ENCODE measurements at places on chromosomes 3 and 15. TPM values are rescaled to one million over a fixed set of nuclear protein-coding genes. Genes with fewer than 3 reads are reported as not detected.

GRCh38 chr15:69979783-69980182 lies 117.9 kb downstream of the TLE3 start:
- H3K36me3 ChIP-seq, result no peaks in the 10 kb centered on the region
- H3K27ac ChIP-seq, result no peak overlapping the region
- no peaks in the 10 kb centered on the region for H3K4me1 ChIP-seq

- DNase-seq, result no peak
- H3K36me3 ChIP-seq, result no peaks in the 10 kb centered on the region
- H3K27me3 ChIP-seq, result peaks cover 8% of the 10 kb centered on the region
- H3K4me3 ChIP-seq, result no peak overlapping the region
- no peaks in the 10 kb centered on the region for H3K4me1 ChIP-seq
- H3K27ac ChIP-seq, result no peak overlapping the region
Measured at GRCh38 chr3:43217633-43218032, 68.7 kb upstream of the SNRK start.

Gene PLA2G4B
- total RNA-seq, result 10.6 TPM

DNA sequence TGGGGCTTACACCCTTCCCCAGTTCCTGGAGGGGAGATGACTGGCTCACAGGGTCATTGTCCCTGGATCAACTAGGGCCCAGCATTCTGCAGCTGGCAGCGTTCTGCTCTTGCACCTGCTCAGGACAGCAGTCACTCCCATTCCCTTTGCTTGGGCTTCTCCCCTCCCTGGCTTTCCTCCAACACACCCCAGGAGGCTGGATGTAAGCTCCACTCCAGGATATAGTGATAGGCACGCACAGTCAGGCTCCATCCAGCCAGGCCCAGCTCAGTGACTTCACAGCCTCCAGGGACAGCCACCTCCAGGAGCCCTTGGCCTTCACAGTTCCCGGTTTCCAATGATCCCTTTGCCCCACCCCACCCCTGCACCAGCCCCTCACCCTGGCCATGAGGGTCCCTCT lies 1.9 kb downstream of the SPTBN5 start:
- no peaks in the 10 kb centered on the region for H3K27me3 ChIP-seq
- DNase-seq, result no peak
- no peak overlapping the region for H3K27ac ChIP-seq
- peaks cover 18% of the 10 kb centered on the region for H3K4me1 ChIP-seq
- H3K36me3 ChIP-seq, result no peaks in the 10 kb centered on the region

GRCh38 chr3:100869787-100870186 lies 123.4 kb downstream of the ABI3BP start:
- no peak overlapping the region for H3K4me3 ChIP-seq
- H3K4me1 ChIP-seq, result no peaks in the 10 kb centered on the region
- no peak overlapping the region for H3K27ac ChIP-seq
- H3K36me3 ChIP-seq, result no peaks in the 10 kb centered on the region
- no peak for DNase-seq
- no peaks in the 10 kb centered on the region for H3K27me3 ChIP-seq

GRCh38 chr3:49021813-49022687 lies at the start of gene NDUFAF3:
TSS of gene NDUFAF3 (plus strand) at chr3:49022121. CDS start at chr3:49022145, 24 bp downstream.
- H3K4me3 ChIP-seq, result peak within 1 kb of the TSS; percentile 98
- peak within 1 kb of the TSS; percentile 99 for H3K27ac ChIP-seq
- peak; percentile 99 for DNase-seq
- H3K4me1 ChIP-seq, result no peaks in the 10 kb centered on the region
- no peaks in the 10 kb centered on the region for H3K27me3 ChIP-seq
- H3K36me3 ChIP-seq, result peaks cover 40% of the 10 kb centered on the region

Gene KLHL18
- total RNA-seq, result 28.3 TPM

GRCh38 chr3:138694287-138695007 lies 85.9 kb downstream of the FAIM start:
- H3K4me3 ChIP-seq, result no peak overlapping the region
- peaks cover 82% of the 10 kb centered on the region for H3K36me3 ChIP-seq
- DNase-seq, result no peak
- H3K27ac ChIP-seq, result no peak overlapping the region

Gene SLC12A1
- total RNA-seq, result not detected

- H3K4me1 ChIP-seq, result peaks cover 12% of the 10 kb centered on the region
- no peaks in the 10 kb centered on the region for H3K27me3 ChIP-seq
- no peaks in the 10 kb centered on the region for H3K36me3 ChIP-seq
- no peak for DNase-seq
Measured at GRCh38 chr15:85329561-85330422, 50.6 kb upstream of the AKAP13 start.

Gene GLDN
- 0.45 TPM for total RNA-seq

DNA sequence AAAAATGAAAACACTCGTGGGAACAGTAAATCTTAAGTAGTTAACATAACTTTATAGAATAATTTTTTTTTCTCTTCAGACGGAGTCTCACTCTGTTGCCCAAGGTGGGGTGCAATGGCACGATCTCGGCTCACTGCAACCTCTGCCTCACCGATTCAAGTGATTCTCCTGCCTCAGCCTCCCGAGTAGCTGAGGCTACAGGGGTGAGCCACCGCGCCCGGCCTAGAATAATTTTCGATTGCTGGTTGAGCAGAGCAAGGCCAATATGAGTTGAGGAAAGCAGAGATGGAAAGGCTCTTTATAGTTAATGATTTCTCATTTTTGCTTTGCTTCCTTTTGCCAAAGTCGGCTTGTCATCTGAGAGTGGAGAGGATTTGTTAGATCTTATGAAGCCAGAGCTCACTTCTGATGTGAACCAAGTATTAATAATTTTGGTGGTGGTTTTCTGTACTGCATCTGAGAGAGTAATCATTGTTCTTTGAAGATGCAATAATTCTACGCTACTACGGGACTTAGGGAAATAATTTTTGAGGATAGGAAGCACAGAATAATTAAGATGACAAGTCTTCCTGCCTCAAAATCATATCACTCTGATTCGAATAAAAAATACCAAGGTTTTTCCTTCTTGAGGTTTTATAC lies 1.6 kb upstream of the GOLM2 start:
- peak; percentile 42 for DNase-seq
- peak overlapping the region; percentile 96 for H3K4me3 ChIP-seq
- H3K27me3 ChIP-seq, result no peaks in the 10 kb centered on the region
- peak overlapping the region; percentile 98 for H3K27ac ChIP-seq

DNA sequence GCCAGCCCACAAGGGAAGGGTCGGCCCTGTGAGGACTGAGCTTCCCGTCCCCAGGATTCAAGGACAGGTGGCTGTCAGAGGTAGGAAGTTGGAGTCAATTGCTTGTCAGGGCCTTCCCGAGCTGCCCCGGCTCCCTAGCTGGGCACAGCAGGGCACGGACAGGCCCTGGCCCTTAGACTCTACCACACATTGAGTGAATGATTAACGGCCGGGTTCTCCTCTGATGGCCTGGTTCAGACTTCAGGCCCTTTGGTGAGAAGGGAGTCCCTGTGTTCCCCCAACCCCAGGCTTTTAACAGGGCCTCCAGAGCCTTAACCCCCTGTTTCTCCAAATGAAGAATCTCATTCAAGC lies 16.4 kb upstream of the FGD5 start:
- no peaks in the 10 kb centered on the region for H3K27me3 ChIP-seq
- H3K4me1 ChIP-seq, result no peaks in the 10 kb centered on the region
- no peak overlapping the region for H3K4me3 ChIP-seq

DNA sequence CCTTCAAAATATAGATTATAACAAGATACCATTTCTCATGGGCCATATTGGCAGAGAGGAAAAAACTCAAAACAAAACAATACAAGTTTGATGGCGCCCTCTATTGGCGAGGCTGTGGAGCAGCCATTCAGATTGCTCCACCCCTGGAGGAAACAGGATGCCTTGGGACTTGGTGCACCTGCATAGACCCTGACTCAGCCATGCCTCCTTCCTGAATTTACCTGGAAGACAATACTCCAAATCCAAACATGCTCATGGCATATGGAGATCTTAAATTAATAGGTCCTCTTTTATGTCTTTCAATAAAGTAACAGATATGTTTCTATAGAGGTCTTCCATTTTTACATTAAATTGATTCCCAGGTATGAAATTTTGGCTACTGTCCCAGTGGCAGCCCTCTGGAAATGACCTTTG lies 90.0 kb downstream of the APBA2 start:
- DNase-seq, result peak; percentile 83
- no peaks in the 10 kb centered on the region for H3K36me3 ChIP-seq
- no peak overlapping the region for H3K27ac ChIP-seq
- H3K27me3 ChIP-seq, result no peaks in the 10 kb centered on the region
- H3K4me1 ChIP-seq, result peaks cover 2% of the 10 kb centered on the region

DNA sequence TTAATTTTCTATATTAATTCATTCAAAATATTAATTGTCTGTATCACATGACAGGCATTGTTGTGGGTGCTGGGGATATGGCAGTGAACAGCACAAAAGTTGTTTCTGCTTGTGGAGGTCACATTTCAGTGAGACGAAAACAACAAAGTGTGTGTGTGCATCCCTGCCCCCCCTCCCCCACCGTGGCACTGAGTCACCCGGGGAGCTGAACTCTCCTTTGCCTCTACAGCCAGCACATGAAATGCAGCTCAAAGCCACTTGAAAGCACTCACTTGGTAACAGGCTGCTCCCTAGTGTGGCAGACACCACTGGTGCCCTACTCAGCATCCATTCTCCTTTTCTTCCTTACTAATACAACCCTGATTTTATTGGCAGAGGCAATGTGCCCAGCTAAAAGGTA lies 16.9 kb upstream of the SCAMP5 start:
- no peak for DNase-seq
- H3K27ac ChIP-seq, result no peak overlapping the region
- no peaks in the 10 kb centered on the region for H3K36me3 ChIP-seq
- H3K4me1 ChIP-seq, result no peaks in the 10 kb centered on the region
- H3K4me3 ChIP-seq, result no peak overlapping the region

DNA sequence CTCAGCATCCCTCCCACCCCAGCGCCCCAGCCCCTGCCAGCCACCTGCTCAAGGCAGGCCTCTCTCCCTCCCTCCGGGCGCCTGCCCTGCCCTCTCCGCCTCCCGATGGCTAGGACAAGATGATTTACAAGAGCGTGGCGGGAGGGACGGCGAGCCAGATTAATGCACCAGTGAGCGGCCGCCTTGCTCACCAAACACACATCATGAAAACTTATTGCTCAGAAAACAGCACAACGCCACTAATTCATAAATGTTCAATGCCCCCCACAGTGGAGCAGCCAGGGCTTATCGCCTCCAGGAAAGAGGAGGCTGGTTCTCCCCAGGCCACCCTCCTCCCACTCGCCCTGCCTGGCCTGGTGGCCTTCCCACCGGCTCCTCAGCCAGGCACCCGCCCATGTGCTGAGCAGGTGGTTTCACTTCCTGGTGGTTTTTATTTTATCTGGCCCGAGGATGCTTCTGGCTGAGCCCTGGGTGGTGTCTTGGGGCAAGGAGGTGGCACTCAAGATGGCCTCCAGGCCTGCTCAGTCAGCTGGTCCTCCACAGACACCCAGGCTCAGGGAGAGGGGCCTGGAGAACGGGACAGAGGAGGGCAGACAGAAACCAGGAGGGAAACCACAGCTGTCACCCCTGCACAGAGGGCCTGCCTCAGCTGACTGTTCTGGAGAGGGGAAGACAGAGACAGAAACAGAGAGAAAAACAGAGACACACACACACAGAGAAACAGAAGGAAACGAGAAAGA lies 284.9 kb downstream of the UACA start:
- H3K4me3 ChIP-seq, result no peak overlapping the region
- no peak overlapping the region for H3K27ac ChIP-seq
- H3K27me3 ChIP-seq, result no peaks in the 10 kb centered on the region
- H3K4me1 ChIP-seq, result no peaks in the 10 kb centered on the region
- DNase-seq, result no peak

- DNase-seq, result no peak
- H3K36me3 ChIP-seq, result peaks cover 6% of the 10 kb centered on the region
- peaks cover 8% of the 10 kb centered on the region for H3K4me1 ChIP-seq
- no peaks in the 10 kb centered on the region for H3K27me3 ChIP-seq
- no peak overlapping the region for H3K27ac ChIP-seq
Measured at GRCh38 chr3:73437828-73438227, 186.9 kb downstream of the PDZRN3 start.

Gene MINAR1
- 0.52 TPM for total RNA-seq

DNA sequence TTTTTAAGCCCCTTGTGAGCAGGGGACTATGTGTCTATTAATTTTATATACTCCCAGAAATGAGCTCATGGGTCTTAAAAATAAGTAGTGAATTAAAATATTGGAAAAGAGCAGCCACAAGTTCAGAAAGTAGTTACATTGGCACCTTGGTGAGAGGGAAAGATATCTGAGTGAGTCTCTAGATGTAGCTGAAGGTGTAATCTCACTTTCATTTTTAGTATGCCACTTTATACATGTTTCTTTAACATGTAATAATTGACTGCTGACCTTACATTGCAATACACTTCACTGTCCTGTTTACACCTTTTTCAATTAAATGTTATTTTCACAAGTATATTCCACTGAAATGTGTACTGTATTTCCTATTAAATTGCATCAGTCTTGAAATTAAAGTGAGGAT lies 12.1 kb upstream of the PAK6 start:
- peaks cover 63% of the 10 kb centered on the region for H3K36me3 ChIP-seq
- H3K4me1 ChIP-seq, result no peaks in the 10 kb centered on the region
- no peak overlapping the region for H3K27ac ChIP-seq
- no peak overlapping the region for H3K4me3 ChIP-seq

Gene RBP2
- total RNA-seq, result not detected

- H3K27me3 ChIP-seq, result no peaks in the 10 kb centered on the region
- no peak for DNase-seq
- no peak overlapping the region for H3K4me3 ChIP-seq
- H3K4me1 ChIP-seq, result no peaks in the 10 kb centered on the region
- no peaks in the 10 kb centered on the region for H3K36me3 ChIP-seq
Measured at GRCh38 chr3:16595778-16596177, 9.4 kb downstream of the DAZL start.

Gene GOLGA6A
- total RNA-seq, result 0.25 TPM

- H3K27ac ChIP-seq, result no peak overlapping the region
- H3K4me1 ChIP-seq, result peaks cover 8% of the 10 kb centered on the region
- H3K36me3 ChIP-seq, result no peaks in the 10 kb centered on the region
- H3K4me3 ChIP-seq, result no peak overlapping the region
Measured at GRCh38 chr3:52221563-52222318, 3.7 kb downstream of the TLR9 start.

- no peaks in the 10 kb centered on the region for H3K36me3 ChIP-seq
- H3K27ac ChIP-seq, result no peak overlapping the region
- no peak overlapping the region for H3K4me3 ChIP-seq
Measured at GRCh38 chr15:61069394-61070075, 159.6 kb downstream of the RORA start.

Gene SLC28A1
- not detected for total RNA-seq
